Dermis microvascular lymphatic vessel endothelial cell (primary cell): ENCODE measurements at places on chromosomes 2 and 18.

DNA sequence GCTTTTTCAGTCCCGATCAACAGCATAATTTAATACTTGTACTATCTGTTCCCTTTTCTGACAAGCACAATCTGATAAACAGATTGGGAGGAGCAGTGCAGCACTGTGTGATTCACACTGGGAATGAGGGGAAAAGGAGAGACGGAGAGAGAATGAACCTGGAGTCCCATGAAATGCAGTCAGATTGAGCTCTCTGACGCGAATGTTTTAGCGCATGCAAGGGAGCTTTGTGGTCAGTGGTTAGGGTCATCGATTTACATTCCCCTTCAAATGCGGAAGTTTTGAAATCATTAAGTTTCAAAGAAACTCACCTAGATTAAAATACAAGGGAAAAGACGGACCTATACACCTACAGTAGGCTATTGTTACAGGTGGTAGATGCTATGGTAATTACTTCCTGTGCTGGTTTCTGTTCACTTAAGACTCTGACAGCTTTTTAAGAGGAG, 99.6 kb downstream of the KCTD1 start:
- DNase-seq: no peak

DNA sequence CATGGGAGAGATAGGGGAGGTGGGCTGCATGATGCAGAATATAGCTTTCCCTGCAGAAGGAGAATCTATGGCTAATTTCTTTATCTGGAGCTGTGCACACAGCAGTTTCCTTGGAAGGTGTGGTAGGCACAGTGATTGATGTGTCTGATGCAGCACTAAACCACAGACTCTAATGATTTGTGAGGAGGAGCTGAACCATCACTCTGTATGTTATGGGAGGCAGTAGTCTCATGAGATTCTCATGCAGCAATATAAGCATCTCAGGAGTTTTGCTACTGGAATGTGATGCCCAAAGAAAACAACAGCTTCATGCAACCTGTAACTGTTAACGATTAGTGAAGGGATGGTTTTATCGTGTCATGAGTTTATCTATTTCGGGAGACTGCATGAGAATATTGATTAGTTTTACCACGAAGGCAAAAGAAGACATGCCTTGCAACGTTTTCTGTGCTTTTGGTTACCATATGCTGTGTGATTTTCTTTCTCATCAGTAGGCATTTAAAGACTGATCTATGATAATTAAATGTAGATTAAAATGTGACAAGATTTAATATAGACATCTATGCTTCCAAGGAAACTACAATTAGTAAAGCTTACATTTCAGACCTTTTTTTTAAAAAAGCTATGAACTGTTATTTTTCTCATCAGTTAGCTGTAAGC, 286.8 kb downstream of the ARL6IP6 start:
- no peak for DNase-seq

GRCh38 chr2:120771781-120772208, 36.1 kb downstream of the GLI2 start:
- no peak for DNase-seq

DNA sequence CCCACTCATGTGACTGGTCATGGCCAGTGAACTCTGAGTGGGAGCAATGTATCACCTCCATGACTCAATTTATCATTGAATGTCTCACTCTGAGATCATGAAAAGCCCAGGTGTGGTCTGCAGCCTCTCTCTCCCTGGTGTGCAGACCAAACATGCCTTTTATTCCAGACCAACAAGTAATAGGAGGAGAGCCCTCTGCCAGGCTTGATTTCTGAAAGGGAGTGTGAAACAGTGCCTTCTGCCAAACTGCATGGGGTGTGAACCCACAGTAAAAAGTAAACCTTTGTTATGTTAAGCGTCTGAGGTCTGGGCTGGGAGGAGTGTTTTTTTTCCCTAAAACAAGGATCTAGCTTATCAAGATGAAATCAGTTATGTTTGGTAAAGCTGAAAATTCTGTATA, 601.2 kb downstream of the ADCYAP1 start:
- no peak for DNase-seq

GRCh38 chr2:108938077-108938710, 50.8 kb downstream of the EDAR start:
- no peak for DNase-seq

DNA sequence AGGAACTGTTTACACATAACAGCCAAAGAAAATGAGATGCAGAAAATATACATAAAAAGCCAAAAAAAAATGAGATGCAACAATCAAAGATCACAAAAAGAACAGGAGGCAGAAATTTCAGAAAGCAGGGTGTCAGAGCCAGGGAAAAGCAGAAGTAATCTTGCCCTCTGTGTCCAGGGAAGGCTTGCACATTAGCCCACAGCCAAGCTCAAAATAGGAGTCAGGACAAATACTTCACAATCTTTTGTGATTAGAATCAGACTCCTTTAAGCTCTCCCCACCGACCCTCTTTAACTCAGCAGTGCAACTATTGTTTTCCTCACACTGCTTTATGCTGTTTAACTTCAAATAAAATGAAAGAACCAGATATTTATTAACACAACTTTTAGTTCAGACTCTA, 34.6 kb downstream of the IAH1 start:
- no peak for DNase-seq

DNA sequence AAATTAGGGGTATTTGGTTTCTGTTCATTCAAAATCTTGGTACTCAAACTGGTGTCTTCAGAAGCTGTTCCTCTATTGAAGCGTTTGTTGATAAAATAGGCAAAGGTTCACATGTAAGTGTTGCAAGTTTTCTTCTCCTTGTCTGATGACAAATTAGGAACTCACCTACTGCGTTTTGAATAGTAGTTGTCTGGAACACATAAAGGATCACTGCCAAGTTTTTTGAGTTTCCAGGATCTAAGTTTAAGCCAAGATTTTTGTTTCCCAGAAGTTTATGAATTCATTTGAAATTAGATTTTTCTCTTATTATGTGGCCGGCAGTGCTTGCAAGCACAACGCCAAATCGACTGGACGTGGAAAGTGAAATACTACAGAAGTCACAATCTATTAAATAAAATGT, 85.4 kb downstream of the ARHGEF33 start:
- DNase-seq: no peak

DNA sequence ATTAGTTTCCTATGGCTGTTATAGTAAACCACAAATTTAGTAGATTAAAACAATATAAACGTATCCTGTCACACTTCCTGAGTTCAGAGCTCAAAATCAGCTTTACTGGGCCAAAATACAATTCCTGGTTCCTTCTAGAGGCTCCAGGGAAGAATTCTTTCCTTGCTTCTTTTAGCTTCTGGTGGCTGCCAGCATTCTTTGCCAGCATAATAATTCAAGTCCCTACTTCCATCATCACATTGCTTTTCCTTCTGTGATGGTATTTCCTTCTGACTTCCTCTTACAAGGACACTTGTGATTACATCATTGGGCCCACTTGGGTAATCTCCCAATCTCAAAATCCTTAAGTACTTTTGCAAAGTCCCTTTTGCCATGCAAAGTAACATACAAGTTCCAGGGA, 40.6 kb downstream of the MOB4 start:
- DNase-seq: no peak

DNA sequence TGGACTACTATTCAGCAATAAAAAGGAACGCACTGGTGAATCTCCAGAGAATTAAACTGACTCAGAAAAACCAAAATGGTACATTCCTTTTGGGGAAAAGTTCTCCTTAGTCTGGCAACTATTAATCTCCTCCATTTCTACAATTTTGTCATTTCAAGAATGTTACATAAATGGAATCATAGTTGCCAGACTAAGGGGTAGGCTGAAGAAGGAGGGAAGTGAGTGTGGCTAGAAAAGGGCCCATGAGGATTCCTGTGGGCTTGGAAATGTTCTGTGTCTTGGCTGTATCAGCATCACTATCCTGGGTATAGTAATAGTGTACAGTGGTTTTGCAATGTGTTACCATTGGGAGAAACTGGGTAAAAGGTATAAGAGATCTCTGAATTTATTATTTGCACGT, 72.4 kb downstream of the ZAP70 start:
- DNase-seq: no peak

DNA sequence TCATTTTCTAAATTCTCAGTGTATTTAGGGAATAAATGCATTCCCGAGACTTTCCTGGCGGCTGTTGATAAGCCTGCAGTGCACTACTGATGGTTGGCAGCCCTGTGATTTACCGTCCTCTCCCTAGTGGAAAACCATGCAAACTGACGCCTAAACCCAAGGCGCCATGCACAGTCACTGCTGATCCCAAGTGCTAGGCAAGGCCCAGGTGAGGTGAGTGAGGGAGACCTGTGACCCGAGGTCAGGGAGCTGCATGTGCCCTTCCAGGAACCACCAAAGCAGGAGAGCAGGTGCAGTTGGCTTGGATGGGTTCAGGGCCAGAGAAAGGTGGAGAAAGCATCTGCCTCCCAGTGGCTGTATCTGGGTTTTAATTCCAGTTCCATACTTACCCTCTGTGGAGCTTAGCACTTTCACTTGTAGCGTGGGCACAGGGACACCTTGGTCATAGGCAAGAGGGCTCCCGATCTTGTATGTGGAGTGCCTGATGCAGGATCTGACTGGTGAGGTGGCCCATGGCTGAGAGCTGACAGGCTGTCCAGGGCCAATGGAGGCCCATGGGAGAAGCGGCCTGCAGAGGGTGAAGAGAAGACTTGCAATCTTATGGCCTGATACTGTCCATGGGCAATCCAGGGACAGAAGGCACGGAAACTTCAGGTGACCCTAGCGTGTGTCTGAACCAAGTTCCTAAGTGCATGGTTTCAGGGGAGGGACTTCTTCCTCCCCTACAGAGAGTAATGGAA, 131.3 kb downstream of the SH3RF3 start:
- no peak for DNase-seq

DNA sequence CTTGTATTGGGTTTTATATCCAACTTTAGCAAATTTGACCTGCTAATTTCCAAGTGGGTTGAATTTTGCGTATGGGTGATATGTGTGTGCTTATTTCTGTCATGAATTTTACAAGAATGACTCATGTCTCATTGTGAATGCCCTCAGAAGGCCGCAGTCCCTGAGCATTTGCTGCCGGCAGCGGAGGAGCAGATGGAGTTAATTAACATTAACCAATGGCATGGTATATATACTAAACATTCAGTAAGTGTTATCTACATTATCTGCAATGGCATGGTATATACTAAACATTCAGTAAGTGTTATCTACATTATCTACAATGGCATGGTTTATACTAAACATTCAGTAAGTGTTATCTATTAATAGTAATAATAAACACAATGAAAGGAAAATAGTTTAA, 90.1 kb downstream of the DOK6 start:
- no peak for DNase-seq

GRCh38 chr2:50769406-50770181, 262.3 kb downstream of the NRXN1 start:
- DNase-seq: no peak

DNA sequence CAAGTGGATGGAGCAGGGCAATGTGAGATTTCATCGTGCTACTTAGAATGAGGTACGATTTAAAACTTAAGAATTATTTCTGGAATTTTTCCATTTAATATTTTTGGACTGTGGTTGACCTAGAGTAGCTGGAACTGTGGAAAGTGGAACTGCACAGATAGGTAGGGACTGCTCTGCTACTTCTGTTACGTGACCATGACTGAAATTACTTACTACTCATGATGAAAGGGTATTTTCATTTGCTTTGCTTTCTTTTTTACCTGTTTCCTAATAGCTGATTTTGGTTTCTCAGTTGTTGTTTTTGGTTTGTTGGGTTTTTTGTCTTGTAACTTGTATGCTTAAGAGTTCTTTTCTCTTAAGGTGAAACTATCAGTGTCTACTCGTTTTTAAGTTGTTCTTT, 11.4 kb downstream of the UBE2E3 start:
- no peak for DNase-seq

DNA sequence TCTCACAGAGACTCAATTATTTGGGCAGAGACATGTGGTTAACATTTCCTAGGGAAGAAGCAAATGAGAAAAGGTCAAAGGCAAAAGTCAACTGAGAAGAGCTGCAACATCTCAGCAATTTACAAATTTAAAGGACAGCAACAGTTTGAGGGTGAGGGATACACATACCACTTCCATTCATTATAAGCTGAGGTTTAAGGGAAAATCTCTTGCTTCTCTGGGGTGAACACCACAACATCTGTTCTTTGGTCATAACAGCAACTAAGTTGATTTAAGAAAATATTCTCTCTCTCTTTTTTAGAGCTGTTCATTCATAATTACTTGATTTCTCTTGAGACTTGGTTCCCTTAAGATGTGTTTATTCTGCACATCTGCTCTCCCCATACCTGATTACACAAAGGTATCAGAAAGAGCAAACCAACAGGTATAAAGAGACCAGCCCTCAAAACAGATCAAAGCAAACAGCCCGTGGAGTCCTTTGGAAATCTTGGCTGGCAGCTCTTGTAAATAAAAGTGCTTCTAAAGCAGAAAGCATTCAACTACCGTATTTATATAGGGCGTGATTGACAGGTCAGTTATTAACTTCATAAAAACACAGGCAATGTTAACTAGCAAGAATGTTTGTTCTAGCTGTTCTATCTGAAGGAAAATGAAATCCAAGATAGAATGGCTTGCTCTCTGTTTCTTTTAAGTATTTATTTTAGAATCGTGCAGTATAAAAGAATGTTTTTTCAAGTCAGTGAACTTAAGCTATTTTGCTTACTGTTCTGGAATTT, 132.8 kb downstream of the THADA start:
- peak; percentile 16 for DNase-seq

DNA sequence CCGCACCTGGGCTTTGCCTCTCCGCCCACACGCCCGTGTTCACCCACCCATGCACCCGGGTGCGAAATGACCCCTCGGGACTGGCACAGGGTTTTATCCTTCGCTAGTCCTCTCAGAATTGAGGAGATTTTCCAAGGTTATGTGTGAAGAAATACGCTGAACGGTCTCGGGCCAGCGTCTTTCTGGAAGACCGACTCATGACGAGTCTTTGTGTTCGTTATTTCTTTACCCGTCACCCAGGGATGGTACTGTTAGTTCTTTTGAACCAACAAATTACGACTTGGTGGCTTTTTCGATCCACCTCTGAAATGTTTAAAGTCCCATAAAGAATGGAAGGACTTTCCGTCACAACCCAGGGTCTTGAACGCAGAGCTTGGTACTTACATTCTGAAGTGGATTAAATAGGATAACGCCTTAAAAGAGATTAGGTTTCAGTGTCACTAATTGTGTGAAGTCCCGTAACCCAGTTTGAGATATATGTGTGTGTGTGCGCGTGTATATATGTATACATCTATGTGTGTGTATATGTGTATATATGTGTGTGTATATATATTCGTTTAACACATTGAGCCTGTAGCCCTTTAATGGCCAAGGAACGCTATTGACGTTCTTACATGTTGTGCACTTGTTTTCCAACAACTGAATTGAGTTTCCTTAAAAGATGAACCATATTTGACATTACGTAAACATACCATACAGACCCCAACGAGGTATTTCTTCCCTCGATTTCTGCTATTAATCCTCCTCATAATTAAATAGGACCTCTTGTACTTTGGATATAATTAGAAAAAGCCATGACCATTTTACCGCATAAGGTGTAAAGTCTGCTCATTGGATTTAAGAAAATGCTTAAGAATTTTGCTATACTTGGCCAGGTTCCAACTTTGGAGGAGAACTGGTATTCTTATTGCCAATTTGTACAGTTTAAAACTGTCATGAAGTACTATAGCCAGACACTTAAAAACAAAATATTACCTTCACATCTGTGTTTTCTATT, 889 bp downstream of the ZC3H15 start:
- no peak for DNase-seq
